Stimulated activated CD8-positive, alpha-beta memory T cell treated with anti-CD3 and anti-CD28 coated beads, Interleukin-12 subunit alpha, Interleukin-12 subunit beta, amount 100 ng/mL, for 4 hours (primary cell): ENCODE measurements at places on chromosomes 1 and 21.

- DNase-seq: no peak
These were observed 2.1 kb downstream of the BACH1 start for GRCh38 chr21:29300807-29301138.

GRCh38 chr1:39620659-39621165 is 18.7 kb downstream of the HEYL start:
- no peak for DNase-seq

- no peak for DNase-seq
These were observed 127.0 kb downstream of the LTN1 start for GRCh38 chr21:28865488-28866186.

DNA sequence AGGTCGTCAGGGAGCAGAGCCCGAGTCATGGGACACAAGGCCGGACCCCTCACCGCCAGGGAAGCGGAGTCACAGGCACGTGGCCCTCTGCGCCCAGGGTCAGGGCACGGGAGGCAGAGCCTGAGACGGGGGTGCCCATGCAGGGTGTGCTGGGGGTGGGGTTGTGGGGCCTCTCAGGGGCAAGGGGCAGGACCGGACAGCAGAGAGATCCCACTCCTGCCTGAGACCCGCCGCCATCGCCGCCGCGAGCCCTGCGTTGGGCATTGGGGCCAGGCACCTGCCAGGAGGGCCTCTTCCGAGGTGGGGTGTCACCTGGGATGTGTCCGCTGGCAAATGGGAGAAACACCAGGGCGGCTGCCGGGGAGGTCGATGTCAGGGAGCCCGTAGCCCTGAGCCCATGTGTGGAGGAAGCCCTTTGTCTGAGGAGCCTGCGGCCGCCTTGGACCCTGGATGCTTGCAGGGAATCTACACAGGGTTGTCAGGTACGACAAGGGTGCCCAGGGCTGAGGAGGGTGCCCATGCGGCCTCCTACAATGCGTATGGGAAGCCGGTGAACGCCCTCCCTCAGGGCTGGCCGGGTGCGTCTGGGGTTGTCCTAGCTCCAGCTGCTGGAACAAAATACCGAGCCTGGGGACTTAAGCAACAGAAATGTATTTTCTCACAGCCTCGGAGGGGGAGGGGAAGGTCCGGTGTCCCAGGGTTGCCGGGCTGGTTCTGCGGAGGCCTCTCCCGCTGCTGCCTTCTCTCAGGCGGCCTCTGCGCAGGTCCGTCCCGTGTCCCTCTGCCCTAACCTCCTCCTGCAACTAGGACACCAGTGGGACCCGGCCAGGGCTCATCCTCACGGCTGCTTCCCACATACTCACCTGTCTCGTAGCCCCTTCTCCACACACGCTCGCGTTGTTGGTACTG is 16.4 kb upstream of the C1orf159 start:
- no peak for DNase-seq

- DNase-seq: no peak
These were observed 215.7 kb downstream of the DSCAM start for GRCh38 chr21:40631211-40631610.

GRCh38 chr1:85058311-85058710 is 10.0 kb upstream of the MCOLN3 start:
- no peak for DNase-seq

- no peak for DNase-seq
These were observed 7.0 kb upstream of the SMCP start for GRCh38 chr1:152870831-152871730.

GRCh38 chr1:46130121-46130520 is 2.3 kb downstream of the PIK3R3 start:
- no peak for DNase-seq

DNA sequence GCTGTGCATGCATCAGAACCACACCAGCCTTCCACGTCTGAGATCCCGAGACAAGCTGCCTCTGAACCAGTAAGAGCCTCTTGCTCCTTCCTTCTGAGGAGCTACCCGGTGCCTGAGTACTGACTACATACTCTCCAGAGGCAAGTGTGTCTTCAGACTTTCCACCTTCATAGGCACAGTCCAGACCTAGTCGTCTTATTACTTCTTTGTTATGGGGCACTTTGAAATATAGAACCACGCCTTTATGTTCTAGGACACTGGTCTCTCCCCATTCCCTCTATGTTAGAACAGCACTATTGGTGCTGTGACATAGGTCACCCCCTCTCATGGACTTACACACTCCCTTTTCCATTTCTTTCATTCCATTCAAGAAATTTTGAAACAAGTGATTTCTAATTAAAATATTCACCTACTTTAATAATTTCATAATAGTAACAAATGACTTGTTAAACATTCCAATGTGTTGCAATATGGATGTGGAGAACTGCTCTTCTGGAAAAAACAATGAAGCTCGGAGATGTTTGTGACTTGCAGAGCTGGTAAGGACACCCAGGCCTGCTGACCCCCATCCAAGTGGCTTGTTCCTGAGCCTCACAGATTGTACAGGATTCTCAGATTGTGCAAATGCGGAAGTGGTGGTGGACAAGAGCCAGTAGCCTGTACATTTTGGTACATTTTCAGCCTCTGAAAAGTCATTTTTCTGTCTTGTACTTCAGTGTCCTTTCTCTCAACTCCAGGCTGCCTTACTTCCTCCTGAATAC is 76.1 kb upstream of the SIPA1L2 start:
- no peak for DNase-seq

DNA sequence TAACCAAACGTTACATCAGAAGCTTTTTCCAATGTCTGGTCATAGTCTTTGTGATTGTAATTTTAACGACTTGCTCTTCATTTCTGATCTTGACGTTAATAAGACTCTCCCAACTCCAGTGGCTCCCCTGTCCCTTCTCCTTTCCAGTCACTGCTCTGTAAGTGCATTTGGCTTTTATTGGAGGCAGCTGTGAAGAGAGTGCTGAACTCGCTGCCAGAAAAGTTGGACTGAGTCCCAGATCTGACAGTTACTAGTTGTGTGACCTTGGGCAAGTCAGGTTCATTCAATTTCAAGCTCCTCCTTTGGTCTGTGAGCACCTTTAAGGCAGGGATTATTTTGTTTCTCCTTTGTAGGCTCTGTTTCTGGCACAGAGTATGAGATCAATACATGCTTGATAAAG is 109.6 kb upstream of the TSPAN2 start:
- no peak for DNase-seq

GRCh38 chr1:36458910-36459309 is 5.3 kb downstream of the MRPS15 start:
- no peak for DNase-seq

DNA sequence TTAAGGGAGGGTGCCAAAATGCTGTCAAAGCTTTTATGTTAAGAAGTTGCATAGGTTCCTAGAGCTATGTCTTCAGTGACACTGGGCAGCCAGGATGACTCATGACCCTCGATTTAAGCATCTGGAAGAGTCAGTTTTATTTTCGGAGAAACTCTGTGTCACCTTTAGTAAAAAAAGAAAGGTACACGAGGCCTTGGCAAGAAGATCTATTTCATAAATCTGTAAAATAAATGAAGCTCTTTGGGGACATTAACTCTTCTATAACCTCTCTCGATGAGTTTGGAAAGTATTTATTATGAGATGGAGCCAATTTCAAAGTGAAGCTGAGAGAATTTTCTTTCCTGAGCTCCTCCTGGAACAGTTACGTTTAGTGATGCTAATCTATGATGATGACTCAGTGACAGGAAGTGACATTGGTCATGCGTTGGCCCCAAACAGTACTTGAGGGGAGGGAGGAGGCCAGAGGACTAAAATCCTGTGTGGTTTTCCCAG is 156.5 kb downstream of the HLX start:
- DNase-seq: no peak

DNA sequence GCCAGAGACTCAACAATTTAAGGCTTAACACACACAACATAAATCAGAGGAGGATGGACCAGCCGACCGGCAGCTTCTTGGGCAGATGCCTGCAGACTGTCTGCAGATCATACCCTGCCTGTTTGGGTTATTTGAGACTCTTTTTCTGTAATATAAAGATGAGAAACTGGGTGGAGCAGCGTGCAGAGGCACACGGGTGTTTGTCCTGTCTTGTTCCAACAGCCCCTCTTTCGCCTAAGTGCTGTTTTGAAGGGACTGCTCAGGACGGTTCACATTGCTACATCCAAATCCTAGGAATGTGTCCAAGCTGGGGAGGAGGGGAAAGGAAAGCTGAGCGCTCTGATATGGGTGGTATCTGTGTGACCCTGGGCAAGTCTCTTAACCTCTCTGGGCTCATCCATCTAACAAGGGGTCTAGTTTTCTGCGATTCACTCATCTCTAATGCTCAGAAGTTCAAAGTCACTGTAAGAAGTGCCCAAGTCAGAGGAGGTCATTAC is 149.9 kb downstream of the CLIC6 start:
- DNase-seq: no peak

- no peak for DNase-seq
These were observed 3.1 kb upstream of the UBE2G2 start for GRCh38 chr21:44804762-44805161.

- DNase-seq: no peak
These were observed 32.1 kb downstream of the KRTAP10-1 start for GRCh38 chr21:44507673-44508425.

GRCh38 chr1:110098222-110099026 is 13.8 kb upstream of the UBL4B start:
- DNase-seq: no peak

DNA sequence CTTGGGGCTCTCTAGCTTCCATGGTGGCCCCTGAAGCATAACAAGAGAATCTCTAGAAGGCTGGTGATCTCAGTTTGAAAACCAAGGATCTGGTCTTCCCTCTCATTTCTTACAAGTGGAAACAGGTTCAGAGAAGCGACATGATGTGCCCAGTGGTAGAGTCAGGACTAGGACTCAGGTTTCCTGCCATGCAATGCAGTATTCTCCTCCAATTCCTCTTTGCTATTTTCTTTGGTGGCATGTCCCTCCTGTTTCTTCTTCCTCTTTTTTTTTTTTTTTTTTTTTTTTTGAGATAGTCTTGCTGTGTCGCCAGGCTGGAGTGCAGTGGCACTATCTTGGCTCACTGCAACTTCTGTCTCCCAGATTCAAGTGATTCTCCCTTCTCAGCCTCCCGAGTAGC is 195.6 kb upstream of the C1orf105 start:
- DNase-seq: no peak

DNA sequence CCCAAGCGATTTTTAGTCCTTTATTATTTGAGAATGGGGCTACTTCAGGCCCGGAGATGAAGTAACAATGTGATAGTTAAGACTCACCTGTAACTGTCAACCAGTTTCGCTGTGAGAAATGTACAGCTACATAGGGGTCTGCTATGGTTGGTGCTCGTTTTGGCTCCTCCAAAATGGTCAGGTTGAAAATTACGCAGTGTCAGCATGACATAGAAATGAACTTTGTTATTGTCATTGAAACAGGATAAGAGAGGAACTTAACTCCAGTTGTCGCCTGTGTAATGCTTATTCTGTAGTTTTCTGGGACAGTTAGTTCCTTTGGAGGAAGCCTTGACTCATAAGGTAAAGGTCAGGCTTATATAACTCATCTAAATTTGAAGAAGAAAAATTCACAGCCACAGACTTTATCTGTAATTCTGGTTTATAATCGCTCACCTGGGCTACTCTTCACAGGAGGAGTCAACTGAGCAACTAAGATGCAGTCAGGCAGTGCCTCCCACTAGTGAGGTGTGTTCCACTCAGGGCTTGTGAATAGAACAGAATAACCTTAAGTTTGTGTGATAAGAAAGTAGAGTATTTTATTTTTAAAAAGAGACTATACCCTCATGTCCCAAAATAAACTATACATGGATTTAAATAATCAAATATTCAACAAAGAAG is 130.9 kb downstream of the CD247 start:
- no peak for DNase-seq
